ENCODE measurements at places on chromosomes 2 and 18.

GRCh38 chr2:68889021-68889420, 17.8 kb upstream of the BMP10 start:
- no peak for DNase-seq

GRCh38 chr18:43882358-43883055, 605.2 kb upstream of the SYT4 start:
- no peak for DNase-seq

DNA sequence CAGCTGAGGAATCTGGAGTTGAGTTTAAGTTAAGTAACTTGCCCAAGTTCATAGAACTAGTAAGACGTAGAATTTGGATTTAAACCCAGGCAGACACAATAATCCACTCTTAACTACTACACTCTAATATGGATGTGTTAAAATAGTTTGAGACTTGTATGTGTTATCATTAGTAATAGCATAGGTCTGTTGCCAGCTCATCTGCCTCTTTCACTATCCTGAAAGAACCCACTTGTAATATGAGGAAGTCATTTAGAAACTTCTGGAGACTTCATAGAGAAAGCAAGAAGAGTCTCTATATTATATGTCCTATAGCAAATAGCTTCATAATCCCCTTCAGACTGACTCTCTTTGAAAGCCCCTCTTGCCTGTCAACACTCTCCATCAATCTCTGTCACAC, 43.0 kb upstream of the ACADL start:
- DNase-seq: no peak

DNA sequence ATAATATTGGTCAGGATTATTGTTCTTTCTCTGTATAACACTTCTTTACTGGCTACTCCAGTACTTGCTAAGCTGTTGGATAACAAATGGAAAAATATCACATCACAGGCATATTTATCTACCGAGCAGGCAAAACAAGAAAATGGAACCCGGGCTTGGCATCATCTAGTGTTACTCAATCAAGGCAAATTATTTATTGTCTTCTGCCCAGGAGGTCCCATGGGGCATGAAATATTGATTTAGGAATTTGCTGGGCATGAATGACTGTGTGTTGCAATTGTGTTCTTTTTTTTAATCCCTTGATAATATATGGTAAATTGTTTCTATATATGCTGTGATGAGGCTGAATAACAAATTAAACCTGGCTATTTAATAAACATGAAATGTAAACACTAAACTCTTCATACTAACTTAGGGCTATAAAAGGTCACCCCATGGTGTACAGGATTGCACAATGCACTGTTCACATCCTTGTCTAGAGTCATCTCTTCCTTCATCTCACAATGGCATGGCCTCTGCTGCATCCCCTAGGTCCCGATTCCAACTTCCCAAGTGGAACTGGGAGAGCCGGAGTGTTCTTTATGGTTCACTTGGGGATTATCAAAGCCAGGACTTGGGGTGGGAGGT, 2.2 kb upstream of the PARD3B start:
- no peak for DNase-seq

DNA sequence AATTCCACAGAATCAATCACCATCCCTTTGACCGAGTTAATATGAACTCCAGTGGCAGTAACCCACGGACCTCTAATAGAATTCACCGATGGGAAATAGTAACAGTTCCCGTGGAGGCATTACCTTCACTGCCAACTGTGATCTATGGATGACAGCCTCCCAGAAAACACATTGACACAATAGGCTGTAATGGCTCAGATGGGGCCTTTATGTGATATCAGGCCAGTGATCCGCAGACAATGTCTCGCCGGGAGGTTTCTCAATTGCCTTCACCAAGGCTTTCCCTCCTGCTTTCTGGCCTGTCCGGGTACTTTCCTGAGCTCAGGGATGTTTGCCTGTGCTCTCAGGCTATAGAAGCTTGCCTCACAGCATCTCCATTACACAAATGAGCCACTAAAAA, 34.4 kb upstream of the KLF7 start:
- DNase-seq: peak; percentile 85

DNA sequence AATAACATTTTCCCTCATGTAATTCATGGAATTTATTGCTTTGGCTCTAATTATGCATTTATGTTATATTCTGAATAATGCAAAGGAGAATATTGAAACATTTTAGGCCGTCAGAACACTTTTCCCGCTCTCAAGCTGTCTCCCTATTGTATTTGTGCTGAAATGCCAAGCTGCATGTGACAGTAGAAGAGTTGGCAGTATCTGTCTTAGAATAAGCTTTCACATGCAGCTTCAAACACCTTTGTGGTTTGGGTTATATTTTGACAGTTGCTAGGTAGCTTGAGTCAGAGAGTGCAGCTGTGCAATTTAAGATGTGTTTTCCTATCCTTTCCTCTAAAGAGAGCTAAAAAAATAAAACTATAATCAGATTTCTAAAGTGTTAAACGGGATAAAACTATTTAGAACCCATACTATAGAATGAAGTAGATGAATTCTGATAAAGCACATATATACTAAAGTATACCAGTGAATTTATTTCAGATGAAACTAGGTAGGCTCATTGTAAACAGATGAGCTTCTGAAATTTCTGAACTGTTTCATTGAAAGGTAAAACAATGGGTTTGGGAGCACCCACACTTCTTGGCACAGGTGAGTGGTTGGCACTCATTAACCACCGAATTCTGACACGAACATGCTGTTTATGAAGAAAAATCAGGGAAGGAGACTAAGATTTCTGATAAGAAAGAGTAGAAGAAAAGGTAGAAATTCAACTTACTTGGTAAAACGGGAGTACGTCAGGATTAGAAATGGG, 43.4 kb downstream of the PLCL1 start:
- no peak for DNase-seq

All from NCI-H748 treated with DMSO at 0.1 percent for 48 hours (cell line).